Suppressor macrophage treated with lipopolysaccharide for 4 hours (primary cell): ENCODE measurements at places on chromosomes 3 and 15.
A peak's percentile ranks its signal among the peaks of the same experiment; 100 is the strongest.

- no peak for DNase-seq
Observed at GRCh38 chr3:36060950-36061349, 319.4 kb upstream of the STAC start.

DNA sequence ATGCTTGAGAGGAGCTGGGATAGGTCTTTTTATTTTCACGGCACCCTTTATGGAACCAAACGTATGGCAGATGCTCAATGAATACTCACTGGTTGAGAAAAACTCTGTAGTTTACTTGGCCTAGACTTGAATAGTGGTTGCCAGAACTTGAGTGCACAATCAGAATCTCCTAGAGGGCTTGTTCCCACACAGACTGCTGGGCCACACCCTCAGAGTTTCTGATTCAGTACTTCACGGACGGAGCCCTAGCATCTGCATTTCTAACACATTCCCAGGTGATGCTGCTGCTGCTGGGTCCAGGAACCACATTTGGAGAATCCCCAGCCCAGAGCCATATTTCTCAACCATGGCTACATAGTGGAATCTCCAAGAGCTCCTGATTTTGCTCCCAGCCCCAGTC is 24.6 kb downstream of the CA12 start:
- no peak for DNase-seq

- no peak for DNase-seq
Observed at GRCh38 chr3:116833202-116833601, 123.6 kb downstream of the TUSC7 start.

- DNase-seq = peak; percentile 78
Observed at GRCh38 chr15:41894791-41895463, 1.1 kb upstream of the SPTBN5 start.

DNA sequence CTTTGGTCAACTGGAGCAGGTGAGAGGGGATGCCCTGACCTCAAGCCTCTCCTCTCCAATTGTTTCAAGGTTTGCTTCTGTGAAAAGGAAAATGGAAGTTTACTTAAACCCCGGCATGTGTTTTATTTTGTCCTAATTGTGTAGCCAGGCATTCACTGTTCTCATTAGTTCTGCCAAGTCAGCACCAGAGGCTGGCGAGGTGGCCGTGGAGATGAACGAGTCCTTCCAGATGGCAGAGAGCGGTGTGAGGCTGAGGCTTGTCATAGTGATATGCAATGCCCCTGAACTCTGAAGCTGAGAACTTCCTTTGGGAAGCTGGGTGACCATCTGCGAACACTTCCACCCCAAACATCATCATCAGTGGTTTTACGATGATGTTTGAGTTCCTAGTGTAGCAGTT is 199.6 kb downstream of the TJP1 start:
- DNase-seq = no peak

- DNase-seq = no peak
Observed at GRCh38 chr3:45003859-45004258, 22.2 kb upstream of the CLEC3B start.

DNA sequence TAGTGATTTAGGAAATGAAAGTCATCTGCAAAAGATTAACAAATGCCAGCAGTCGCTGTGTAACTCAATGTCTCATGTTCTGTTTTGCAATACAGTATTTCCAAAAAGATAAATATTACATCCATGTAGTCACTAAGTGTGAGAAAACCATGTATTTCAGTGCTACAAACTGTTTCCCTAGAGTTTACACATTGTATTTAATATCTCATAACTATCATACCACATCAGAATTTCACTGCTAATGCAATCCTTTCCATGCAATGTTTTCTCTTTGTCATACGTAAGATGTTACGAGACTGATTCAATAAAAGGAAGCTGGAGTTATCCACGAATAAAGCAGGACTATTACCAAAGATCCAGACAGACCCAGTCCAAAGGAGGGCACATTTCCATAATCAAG is 269.4 kb downstream of the GBE1 start:
- peak; percentile 75 for DNase-seq

GRCh38 chr3:185939721-185940120 is 1.9 kb upstream of the TRA2B start:
- no peak for DNase-seq

DNA sequence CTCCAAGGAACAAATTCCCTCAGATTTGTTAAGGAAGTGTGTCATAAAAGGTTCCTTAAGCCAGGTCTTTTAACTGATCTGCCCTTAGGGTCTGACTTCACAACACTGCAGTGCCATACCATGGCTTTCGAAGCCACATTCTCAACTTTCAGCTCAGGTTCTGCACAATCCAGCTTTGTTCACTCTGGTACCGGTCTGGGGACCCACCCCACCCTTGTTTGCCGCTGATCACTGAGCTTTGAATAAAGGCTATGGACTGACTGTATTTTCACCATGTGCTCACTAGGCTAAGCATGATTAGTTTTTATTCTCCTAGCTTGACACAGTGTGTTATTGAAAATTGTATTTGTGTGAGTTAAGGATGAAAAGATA is 15.9 kb downstream of the SNX1 start:
- DNase-seq = no peak

DNA sequence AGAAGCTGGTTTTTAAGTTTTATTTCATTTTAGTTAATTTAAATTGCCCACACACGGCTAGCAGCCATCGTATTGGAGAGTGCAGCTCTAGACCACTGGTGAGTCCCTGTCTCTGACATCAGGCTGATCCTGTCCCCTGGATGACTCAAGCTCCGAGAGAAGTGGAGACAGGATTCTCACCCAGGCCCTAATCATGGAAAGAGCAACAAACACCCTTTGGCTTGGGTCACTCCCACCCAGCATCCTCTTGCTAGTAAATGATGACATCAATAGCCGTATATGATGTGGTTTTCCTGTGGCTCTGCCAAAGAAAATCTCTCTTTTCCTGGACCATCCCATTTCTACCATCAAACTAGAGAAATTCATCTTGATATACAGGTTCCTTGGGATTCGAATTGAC is 182.2 kb downstream of the NTRK3 start:
- DNase-seq = no peak

GRCh38 chr3:67517781-67518180 is 136.6 kb downstream of the SUCLG2 start:
- no peak for DNase-seq

GRCh38 chr15:65171428-65171827 is 13.7 kb downstream of the CLPX start:
- DNase-seq = no peak

- no peak for DNase-seq
Observed at GRCh38 chr3:180563406-180563805, 38.6 kb upstream of the TTC14 start.

DNA sequence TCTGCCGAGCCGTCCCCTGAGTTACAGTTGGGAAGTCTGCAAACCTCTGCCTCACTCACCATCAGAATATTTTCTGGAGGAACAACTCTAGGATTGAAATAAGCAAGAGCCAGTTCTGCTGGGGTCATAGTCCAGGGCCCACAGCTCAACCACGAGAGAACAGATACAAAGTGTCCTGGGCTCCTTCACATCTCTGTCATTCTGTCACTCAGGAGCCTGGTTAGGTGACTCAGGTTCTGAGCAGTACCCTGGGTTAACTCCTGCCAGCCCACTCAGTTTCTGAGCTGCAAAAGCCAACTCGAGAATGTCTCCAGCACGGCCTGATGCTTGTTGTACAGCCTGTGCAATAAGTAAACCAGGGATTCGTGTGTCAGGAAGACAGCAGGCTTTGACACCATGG is 155.7 kb downstream of the SLCO3A1 start:
- no peak for DNase-seq

DNA sequence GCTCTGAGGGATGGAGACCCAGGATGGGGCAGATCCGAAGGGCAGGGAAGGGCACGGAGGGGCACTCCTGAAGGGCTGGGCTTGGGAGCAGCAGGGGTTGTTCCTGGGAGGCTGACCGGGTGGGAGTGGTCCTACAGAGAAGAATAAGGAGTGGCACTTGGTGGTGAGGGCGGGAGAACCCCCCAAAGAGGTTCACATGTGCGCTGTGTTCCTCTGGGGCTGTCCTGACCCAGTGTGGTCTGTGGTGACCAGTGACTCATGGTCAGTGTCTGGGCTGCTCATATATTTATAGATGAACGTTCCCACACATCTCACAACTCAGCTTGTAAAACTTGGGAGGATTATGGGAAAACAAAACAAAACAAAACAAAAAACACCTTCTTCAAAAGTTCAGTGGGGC is 10.0 kb downstream of the TRPM1 start:
- peak; percentile 27 for DNase-seq

DNA sequence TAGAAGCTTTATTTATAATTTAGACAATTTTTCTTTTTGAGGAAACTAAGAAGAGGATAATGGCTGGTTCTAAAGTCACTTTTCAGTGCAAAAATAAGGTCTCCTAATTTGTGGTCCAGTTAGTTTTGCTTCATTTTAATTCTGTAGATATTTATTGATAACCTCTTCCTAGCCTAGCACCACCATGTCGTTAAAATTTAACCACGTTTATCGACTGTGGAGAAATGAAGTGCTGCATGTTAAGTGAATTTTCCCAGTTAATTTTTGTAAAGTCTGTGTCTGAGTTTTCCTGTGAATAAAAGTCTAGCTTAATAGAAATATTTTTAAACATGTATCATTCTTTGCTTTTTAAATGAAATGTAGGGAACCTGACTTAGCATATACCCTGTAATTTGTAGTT is 16.7 kb downstream of the LRRC28 start:
- DNase-seq = no peak

- no peak for DNase-seq
Observed at GRCh38 chr3:152826476-152826875, 8.5 kb upstream of the P2RY1 start.

DNA sequence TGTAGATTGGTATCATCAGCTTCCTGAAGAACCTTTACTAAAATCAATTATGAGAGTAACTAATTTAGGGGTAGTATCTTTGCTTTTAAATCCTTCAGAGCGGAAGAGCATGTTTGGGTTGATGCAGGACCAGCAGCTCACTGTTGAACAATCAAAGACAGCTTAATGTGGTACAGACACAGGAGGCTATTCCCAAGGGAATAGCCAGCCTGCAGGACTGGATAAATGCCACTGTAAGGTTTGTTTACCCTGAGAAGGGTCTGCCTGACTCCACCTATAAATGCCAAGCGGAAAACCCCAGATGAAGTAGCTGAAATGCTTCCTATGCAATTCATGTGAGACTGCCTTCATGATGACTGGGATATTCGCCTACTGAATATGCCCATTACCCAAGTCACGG is 16.0 kb upstream of the STAC start:
- DNase-seq = no peak

DNA sequence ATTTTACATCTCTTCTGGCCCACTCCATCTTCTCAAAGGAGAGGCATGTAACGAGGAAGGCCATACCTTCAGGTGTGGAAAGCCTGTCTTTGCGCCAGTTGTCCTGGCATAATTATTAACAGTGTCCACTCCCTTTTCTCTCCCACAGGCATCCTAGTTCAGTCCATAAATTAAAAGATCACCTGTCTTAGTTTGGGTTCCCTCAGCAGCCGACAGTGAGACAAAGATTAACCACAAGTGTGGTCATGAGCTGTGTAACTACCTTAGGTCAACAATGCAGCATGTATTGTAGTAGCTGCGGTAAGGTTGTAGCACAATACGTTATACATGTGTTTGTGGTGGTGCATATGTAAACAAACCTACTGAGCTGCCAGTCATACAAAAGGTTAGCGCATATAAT is 103.3 kb upstream of the GALNT15 start:
- DNase-seq = no peak

GRCh38 chr3:113812854-113813253 is 25.7 kb upstream of the GRAMD1C start:
- DNase-seq = no peak

- no peak for DNase-seq
Observed at GRCh38 chr3:127038466-127038865, 55.6 kb downstream of the PLXNA1 start.

DNA sequence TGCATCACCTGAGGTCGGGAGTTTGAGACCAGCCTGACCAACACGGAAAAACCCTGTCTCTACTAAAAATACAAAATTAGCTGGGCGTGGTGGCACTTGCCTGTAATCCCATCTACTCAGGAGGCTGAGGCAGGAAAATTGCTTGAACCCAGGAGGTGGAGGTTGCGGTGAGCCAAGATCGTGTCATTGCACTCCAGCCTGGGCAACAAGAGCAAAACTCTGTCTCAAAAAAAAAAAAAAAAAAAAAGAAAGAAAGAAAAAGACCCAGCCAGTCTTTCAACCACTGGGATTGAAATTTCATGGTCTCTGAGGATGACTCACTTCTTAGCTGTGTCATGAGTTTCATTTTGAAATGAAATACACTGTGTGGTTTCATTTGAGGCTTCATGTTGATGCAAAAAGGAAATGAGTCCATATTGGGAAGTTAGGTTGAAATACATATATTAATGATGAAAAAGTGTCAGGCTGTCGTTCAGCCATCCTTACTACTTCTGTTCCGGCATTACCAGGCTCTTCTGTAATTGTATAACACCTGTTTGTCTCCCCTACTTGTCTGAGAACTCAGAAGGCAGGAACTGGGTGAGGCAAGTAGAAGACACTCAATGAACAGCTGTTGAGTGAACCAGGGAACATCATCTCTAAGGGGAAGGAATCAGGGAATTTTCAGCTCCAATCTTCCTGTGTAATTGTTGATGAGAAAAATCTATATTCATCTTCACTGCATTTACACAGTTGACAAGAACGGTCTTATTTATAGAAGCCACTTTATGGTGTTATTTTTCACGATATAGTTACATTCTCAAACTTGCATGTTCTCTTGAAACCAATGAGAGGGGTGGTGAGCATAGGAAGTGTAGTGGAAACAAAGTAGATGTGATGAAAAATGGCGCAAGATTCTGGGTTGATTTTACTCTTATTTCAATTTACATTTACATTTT is 87.4 kb downstream of the NFKBIZ start:
- peak; percentile 92 for DNase-seq

DNA sequence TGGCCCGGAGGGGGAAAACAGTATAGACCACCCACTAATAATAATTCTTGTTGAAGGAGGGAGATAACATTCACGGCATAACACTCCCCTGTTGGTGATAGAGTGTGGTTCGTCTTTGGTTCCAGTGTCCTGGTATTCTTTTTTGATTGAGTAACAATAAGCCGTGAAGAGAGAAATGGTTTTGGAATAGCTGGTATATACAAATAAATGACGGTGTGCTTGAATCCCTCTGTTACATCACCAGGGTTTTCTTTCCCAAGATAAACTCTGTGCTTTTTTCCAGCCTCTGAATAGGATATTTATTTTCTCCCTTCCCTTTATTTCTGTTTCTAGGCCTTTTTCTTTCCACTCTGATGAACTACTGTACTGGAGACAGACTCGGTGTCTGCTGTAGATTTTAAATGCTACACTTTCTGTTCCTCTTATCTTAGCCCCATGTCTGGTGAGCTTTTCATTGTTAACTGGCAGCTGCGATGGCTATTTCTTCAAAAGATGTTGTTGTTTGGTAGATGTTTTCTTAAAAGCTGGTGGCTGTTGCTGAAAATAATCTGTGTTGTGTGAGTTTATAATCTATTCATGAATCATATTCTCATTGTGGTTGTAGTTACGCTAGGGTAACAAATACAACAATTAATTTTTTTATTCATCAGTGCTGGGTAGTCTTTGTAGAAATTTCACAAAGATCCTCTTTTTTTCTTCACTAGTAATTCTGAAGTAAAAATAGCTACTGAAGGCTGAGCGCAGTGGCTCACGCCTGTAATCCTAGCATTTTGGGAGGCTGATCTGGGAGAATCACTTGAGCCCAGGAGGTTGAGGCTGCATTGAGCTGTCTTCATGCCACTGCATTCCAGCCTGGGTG is 15.5 kb upstream of the SCAANT1 start:
- peak; percentile 56 for DNase-seq
